ENCODE measurements at places on chromosomes 3 and 15. TPM values are rescaled to one million over a fixed set of nuclear protein-coding genes. Genes with fewer than 3 reads are reported as not detected.

Gene CORO2B
- 0.13 TPM for polyA plus RNA-seq

Gene CAMK1
- polyA plus RNA-seq: 2.3 TPM

Gene BAHD1
- polyA plus RNA-seq: 6.9 TPM

Gene HYPK
- 11.7 TPM for polyA plus RNA-seq

Gene PTH1R
- polyA plus RNA-seq: not detected

Measured in keratinocyte (primary cell).